Activated T-helper 9 cell treated with anti-CD3 and anti-CD28 coated beads, Interleukin-2, amount 50 U/mL, for 16 hours (primary cell): ENCODE measurements at places on chromosomes 6 and 20.

DNA sequence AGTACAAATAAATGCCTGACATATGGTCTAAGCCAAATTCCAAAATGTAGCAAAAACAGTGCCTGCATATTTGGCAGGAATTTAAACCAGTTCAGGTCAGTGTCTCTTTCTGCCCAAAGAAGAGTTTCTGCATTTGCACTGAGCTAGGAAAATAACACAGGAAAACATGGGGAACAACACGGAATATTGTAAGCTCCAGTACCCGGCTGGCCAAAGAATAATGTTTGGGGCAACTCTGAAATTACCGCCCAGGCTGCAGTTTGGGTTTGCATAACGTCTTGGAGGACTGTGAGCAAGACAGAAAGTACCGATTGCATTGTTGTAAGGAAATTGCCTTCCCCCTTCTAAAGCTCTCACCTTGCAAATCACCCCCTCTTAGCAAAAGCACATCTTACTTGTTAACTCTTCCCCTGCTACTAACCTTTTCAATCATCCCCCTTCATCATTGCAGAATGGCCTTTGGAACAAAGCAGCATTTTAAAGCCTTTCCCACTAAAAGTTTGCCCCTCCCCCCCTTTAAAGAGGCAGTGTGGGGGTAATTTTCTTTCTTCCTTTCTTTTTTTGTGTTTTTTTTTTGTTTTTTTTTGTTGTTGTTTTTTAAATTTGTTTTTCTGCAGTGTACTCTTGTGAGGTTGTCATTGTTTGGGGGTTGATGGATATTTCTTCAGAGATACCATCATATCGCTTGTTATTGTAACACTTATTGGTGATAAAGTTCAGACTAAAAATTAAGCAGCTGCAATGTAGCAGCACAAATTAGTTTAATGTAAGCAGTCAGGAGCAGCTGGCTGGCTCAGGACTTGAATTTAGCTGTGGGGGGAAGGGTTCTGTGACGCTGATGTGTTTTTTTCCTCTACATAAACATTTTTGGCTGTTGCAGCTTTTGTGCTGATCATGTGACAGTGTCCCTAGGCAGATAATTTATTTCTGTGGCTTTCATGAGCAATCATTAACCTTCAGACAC is 100.0 kb upstream of the CITED2 start:
- DNase-seq = no peak

DNA sequence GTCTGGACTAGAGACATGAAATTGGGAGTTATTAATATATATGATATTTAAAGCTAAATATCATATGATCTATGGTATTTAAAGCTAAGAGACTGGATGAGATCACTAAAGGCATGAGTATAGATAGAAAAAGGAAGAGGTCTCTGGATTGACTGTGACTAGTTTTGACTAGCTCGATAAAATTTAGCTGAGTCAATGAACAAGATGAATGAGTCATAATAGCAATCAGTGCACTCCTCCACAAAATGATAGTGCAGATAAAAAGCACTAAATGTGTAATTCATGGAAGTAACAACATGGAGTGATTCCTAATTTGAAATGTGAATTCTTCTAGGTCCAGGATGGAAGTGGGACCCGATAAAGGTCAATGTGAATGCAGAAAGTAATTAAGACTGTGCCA is 127.4 kb downstream of the PFDN4 start:
- DNase-seq = no peak

DNA sequence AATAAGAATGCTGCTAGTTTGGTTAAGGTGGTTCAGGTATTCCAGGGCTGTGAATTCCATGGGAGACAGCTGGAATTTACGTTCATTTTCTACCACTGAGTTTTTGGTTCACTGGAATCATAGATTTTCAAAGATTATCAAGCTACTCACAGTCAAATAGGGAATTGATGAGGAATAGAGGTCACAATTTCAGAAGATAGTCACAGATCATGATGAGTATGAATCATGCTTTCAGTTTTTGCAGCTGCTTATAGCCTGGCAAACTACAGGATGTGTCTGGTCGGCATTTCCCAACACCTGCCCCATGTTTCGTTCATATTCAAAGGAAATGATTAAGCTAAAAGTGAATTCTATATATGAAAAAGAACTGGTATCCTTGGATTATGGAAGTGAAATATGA is 58.7 kb downstream of the BCKDHB start:
- peak; percentile 4 for DNase-seq

GRCh38 chr6:166381381-166381732 is 1.4 kb downstream of the MPC1 start:
- no peak for DNase-seq

- no peak for DNase-seq
Measured at GRCh38 chr20:17969278-17969883, 563 bp downstream of the MGME1 start.

DNA sequence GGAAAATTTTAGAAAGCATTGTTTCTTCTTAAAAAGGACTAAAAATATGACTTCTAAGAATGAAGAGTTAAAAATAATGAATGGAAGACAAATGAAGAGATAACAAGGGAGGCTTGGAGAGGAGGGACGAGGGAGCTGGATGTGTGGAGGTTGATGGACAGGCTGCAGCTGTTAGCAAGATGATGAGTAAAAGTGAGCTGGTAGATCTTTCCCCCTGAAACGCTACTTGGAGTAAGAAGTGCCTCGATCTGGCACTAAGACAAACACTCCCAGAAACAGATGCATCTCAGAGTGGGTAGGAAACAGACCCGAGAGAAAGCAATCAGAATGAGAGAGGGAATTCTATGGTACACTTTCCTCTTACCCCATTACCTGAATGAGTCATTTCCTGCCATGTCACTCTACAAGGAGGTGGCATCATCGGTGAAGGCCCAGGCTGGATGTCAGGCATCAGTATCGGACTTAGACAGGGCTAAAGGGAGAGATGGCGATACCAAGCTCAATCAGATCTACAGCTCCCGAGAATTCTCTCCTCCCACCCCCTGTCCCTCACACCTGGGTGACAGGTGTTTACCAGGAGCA is 154.1 kb upstream of the BMP2 start:
- no peak for DNase-seq

GRCh38 chr20:55094353-55094861 is 619.0 kb downstream of the DOK5 start:
- DNase-seq = no peak

DNA sequence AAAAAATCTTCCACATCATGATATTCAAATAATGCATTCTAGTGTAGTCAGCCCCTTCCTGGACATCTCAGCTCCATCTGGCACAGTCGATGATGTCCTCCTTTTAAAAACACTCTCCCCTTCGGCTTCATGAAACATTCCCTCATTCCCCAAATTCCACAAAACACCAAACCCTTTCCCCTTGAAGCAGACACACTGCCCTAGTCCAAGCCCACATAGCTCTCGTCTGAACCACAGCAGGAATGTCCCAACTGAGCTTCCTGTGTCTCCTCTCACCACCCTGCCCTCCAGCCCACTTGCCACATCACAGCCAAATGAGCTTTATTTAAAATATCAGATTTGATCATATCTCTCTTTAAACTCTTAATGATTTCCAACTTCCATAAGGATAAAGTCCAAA is 106.4 kb upstream of the CARMIL1 start:
- no peak for DNase-seq

GRCh38 chr6:5764401-5764955 is 242.2 kb downstream of the NRN1 start:
- no peak for DNase-seq
